Stimulated activated CD4-positive, alpha-beta T cell treated with anti-CD3 and anti-CD28 coated beads, Interleukin-1b, Interleukin-23, amount 100 ng/mL, for 1 hour (primary cell): ENCODE measurements at places on chromosomes 3 and 15.

DNA sequence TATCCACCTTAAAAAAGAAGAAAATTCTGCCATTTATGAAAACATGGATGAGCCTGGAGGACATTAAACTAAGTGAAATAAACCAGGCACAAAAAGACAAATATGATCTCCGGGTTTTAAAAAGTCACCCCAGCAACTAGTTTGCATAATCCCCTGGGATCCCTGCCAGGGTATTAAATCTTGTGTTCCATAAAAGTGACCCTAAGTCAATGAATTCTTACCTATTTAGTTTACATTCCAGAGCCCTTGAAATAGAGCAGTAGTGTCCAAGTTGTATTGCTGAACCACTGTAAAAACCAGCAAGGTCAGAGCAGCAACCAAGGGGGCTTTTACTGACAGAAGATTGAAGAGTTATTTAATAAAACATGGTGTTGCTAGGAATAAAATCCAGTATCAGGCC lies 716.8 kb upstream of the BCHE start:
- DNase-seq, result no peak

- no peak for DNase-seq
Measured at GRCh38 chr15:35019404-35020327, 31.6 kb upstream of the ZNF770 start.

GRCh38 chr3:81910244-81910852 lies 148.9 kb upstream of the GBE1 start:
- DNase-seq, result no peak

GRCh38 chr3:69297501-69297900 lies 88.4 kb downstream of the FRMD4B start:
- DNase-seq, result no peak

GRCh38 chr3:77411334-77411733 lies 371.4 kb downstream of the ROBO2 start:
- no peak for DNase-seq

GRCh38 chr3:73046195-73046594 lies 15.3 kb upstream of the EBLN2 start:
- no peak for DNase-seq

DNA sequence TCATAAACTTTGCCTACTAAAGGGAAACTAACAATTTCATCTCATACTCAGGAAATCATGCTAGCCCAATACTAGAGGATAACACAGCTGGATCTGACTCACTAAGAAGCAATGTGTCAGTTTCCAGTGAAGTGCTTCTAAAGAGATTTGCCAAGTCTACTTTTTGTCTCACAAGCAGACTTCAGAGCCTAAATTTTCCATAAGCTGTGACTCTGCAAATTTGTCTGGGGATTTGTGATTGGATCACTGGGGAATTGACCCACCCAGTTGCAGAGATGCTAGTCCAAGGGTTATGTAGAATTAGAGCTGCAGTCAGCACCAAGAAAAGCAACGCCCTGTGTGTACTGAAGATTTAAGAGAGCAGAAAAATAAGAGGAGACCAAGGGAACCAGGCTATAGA lies 647.1 kb downstream of the NTRK3 start:
- DNase-seq, result no peak

DNA sequence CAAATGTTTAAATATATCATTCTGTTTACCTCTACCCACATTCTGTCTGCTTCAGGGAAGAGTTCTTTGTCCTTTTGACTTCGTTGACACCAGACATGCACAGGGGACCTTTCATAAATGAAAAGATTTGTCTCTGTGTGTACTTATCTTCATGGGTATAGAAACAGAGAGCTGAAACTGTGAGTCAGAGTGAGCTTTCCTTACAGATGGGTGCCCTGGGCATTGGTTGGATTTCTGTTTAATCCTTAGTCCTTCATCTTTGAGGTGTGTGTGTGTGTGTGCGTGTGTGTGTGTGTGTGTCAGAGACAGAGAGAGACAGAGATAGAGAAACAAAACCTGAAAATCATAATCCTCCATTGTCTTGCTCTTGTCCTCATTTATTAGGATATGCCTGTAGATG lies 517.4 kb downstream of the TUSC7 start:
- no peak for DNase-seq

GRCh38 chr3:77319711-77320110 lies 279.8 kb downstream of the ROBO2 start:
- DNase-seq, result no peak
